ENCODE measurements at places on chromosomes 12 and 14.

DNA sequence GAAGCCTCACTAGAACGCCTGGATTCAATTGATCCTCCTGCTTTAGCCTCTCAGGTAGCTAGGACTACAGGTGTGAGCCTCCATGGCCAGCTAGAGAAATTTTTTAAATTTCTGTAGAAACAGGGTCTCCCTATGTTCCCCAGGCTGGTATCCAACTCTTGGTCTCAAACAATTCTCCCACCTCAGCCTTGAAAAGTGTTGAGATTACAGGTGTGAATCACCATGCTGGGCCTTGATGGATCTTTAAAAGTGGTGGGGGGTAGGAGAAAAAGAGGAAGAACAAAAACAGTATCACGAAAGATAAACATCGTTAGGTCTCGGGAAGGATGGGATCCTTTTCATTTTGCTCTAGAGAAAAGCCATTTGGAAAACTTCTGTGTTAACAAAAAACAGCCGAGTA, 4.5 kb downstream of the GYS2 start:
- no peak for DNase-seq

GRCh38 chr12:55695349-55695748, 12.4 kb downstream of the ITGA7 start:
- DNase-seq, result no peak

DNA sequence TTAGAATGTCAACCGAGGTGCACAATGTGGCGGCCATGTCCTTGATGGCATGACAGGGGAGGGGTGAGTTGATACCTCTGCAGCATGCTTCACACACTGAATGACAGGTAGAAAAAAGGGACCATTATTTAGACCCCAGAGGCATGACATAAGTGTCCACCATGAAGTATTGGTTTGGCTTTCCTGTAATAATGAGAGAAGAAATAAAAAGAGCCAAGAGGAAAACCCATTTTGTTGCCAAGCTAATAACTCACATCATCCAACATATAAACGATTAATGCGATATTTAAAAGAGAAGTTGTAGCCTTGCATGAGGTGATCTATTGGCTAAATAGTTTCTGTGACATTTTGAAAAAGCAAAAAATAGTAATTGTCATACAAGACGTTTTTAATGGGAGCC, 343.4 kb downstream of the LRIG3 start:
- no peak for DNase-seq

- no peak for DNase-seq
Observed at GRCh38 chr14:37343307-37344094, 145.8 kb downstream of the MIPOL1 start.

DNA sequence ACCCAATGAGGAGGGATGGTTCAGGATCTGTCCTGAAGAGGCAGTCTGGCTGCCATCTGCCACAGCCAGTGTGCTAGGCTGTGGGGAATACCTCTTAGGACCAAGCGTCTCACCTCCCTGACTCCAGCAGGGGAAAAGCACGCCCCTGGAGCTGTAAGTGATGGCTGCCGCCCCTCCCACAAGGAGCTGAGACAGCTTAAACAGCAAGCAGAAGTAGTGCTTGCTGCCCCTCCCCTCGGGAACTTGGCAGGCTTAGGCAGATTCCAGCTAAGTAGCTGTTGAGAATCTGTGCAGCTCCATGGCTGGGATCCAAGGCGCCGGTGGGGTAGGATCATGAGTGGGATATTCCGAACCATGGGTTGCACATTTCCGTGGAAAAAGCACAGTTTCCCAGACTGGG, 360.4 kb upstream of the MDGA2 start:
- DNase-seq, result no peak

DNA sequence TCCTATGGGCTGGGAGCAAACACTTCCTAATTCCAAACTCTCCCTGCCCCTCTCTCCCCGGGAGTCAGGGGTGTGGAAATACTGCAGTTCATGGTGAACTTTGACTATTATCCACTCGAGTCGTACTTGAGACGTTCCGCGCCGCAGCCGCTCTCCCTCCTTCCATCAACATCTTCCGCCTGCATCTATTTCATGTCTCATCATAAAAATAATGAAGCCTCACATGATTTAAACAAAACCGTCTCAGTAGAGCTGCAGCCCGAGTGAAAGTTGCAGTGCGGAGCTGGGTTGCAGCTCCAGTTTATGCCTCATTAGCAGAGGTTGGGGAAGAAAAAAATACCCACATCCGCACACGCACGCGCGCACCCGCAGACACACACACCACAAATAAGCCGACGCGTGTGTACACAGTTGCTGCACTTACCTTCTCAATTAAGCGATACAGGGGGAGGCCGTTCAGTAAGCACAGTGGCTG, 283 bp downstream of the LMO3 start:
- DNase-seq, result no peak

- no peak for DNase-seq
Observed at GRCh38 chr14:24828486-24828885, 194.5 kb upstream of the GZMB start.

- no peak for DNase-seq
Observed at GRCh38 chr14:73237786-73238423, 599 bp downstream of the PAPLN start.

DNA sequence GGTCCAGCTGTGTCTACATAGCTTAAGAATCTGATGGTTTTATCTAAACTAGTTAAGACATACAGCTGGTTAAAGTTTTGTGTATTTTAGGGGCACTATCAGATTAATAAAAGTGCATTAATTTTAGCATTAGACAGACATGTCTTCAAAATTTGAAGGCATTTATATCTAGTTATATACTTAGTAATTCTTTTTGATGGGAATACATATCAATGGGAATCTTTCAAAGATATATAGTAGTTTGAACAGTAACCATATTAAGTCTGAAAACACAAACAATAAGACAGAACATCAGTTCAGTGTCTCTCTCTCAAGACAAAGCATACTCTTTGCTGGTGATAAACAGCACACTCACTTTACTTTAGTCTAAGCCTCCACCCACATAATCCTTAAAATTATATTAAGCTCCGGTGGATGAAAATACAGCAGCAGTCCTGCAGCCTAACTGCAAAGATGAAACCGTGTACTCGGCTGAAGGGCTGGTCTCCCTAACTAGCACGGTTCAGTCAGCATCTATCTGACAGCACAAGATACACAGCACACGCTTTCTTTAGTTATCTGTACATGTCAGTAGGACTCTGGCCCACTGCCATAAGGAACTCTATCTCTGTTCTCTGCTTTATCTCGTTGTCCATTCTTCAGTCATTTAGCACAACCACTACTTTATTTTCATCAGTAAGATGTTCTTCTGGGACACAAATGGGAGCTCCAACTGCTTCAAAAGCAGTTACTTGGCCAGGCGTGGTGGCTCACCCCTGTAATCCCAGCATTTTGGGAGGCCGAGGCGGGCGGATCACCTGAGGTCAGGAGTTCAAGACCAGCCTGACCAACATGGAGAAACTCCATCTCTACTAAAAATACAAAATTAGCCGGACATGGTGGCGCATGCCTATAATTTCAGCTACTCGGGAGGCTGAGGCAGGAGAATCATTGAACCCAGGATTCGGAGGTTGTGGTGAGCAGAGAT, 80.5 kb downstream of the MED13L start:
- DNase-seq, result no peak

GRCh38 chr12:50569321-50569720, 64.5 kb downstream of the DIP2B start:
- DNase-seq, result no peak

- no peak for DNase-seq
Observed at GRCh38 chr14:21231020-21231652, 38.1 kb downstream of the HNRNPC start.

DNA sequence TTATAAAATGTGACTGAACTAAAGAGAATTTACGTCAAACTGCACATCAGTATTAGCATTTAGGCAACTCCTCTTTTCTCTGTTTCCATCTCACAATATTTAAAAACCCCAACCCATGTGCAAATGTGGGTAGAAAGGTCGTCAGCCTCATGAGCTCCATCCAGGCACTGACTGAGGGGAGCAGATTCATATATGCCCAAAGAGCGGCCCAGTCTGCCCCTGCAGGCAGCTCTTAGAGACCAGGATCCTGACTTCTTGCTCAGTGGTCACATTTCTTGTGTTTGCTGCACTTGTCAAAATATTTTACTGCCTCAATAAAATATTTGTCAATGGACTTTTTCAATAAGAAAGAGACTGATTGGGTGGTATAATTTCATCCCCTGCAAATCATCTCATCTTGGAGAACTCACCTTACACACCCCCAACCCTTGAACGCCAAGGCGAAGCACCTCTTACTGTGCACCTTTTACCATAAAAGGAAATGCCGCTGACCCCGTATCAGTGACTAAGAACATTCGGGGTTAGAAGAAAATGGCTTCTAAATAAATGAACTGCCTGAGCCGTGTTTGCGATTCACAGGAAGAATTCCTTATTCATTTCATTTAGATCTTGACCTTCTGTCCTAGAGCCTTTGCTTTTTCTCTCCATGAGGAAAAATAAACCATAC, 418.8 kb downstream of the BCL11B start:
- DNase-seq, result no peak

DNA sequence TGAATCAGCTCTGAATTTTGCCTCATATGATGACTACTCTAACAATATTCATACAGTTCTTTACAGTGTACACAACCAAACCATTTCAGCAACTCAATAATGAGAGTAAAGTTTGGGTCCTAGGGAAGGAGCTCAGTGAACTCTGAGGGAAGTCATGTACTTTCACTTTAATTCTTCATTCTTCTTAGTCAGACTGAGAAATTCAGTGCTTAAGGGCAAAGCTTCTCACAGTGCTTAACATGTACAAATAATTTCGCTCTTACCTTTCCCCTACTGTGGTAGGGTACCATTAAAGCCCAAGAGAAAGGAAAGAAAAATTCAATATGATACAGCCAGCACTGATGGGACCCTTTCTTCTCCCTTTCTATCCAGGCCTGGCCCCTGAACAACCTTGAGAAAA, 435.0 kb downstream of the NELL2 start:
- no peak for DNase-seq

DNA sequence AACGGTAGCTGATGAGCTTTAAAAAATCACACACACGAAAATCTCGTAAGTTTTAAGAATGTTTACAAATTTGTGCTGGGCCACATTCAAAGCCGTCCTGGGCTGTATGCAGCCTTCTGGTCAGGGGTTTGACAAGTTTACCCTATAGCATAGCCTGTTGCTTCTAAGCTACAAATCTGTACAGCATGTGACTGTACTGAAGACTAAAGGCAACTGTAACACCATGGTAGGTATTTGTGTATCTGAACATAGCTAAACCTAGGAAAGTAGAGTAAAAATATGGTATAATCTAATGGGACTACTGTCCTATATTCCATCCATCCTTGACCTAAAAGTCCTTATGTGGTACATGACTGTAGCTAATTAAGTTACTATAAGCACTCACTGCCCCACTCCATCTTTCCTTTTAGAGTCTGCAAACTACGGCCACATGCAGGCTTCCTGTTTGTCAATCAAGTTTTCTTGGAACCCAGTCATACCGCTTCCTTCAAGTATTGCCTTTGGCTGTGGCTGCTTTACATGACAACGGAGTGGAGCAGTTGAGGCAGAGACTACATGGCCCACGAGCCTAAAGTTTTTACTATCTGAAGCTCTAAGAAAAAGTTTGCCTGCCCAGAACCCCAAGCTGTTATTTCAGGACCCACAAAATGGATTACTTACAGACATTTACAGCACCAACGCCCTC, 18.5 kb downstream of the KRT7 start:
- no peak for DNase-seq

GRCh38 chr12:112182499-112182898, 57.1 kb downstream of the TRAFD1 start:
- DNase-seq, result no peak

DNA sequence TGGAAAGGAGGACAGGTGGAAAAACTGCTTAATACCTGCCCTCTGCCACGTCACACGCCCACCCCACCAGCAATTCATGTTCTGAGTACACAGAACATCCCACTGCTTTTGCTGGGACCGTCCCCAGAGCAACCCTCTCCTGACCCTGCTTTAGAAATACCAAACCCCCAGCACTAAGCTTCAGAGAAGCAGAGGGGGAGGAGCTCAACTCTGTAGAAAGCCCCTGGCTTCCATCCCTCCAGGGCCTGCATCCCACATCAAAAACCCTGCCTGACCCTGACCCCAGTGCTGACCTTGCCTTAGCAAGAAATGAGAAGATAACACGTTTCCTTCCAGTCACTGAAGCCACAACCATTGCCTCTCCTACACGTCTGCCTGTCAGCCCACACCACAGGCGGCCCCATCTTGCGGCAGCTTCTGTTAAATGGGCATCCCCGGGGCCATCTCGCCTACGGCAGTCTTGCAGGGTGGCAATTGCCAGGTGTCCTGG, 19.7 kb downstream of the VDR start:
- DNase-seq, result no peak

DNA sequence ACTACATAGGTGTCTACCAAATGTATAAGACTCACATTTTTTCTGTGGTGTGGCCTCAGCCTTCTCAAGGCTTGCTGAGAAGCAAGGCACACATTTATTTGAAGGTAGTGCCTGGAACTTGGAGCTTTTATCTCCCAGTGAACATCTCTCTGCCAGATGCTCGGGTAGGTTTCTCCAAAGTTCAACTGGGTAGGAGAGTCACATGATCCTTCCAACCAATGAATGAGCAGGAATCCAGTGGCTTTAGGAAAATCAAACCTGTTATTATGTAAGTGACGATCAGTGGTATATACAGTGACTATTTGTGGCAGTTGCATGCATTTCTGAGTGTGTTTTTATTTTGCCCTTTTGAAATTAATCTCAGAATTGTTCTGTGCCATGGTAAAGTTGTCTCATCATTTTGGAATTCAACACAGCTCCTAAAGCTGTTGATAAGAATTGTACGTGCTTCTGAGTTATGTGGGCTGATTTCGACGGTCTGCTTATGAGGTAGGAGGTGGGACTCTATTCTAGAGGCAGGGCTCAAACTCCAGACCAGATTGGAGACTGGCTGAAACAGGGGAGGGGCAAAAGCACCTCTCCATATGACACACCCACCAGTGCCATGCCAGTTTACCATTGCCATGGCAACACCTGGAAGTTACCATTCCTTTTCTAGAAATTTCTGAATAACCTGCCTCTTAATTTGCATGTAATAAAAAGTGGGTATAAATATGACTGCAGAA, 57.6 kb downstream of the EID3 start:
- DNase-seq, result no peak

DNA sequence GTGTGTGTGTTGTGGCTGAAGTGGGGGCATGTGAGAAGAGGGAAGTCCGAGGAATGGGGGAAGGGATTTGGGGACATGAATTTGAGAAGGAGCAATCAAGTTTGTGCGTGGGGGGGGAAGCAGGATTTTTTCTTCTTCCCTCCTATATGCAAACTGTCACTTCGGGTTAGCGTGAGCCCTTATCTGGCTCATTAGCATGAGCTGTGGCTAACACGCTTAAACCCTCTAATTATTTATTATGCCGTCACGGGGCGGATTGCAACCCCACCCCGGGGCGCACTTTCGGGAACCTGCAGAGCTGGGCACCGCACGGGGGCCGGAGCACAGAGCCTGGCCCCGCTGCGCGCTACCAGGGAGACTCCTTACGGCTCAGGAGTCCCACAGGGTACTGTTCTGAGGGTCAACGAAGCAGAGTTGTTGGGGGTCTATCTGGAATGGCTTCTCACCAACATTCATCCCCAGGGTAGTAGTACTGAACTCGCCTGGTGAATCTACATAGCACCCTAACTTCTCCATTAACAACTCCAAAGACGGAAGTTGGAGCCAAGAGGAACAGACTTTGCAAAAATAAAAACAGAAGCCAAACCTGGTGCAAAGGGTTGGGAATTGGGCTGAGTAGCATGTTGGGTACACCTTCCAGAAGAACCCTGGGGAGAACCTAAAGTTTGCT, 6.4 kb upstream of the ASCL1 start:
- DNase-seq, result no peak

GRCh38 chr12:45464699-45465098, 248.8 kb downstream of the ANO6 start:
- DNase-seq, result no peak

GRCh38 chr12:116529686-116530085, 29.5 kb upstream of the MAP1LC3B2 start:
- no peak for DNase-seq
